ENCODE measurements at places on chromosomes 1 and 21. TPM values are rescaled to one million over a fixed set of nuclear protein-coding genes. Genes with fewer than 3 reads are reported as not detected.

DNA sequence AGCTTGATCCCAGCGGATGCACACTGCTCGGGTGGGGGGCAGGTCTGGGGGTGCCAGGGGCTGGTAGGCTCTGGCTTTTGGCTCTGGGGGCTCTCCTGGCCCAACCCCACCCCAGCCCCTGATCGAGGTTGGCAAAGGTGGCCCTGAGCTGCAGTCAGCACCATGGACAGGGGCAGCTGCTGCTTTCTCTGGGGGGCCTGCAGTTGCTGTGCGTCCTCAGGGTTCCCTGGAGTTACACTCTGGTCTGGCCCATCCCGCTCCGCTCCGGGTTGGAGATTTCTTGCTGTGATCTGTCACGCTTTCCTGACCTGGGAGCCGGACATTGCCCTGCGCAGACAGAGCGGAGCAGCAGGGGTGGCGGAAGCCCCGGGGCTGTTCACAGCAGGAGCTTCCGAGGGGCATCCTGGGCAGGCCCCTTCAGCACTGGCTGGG is 8.0 kb upstream of the PLCH2 start:
- no peak for DNase-seq

DNA sequence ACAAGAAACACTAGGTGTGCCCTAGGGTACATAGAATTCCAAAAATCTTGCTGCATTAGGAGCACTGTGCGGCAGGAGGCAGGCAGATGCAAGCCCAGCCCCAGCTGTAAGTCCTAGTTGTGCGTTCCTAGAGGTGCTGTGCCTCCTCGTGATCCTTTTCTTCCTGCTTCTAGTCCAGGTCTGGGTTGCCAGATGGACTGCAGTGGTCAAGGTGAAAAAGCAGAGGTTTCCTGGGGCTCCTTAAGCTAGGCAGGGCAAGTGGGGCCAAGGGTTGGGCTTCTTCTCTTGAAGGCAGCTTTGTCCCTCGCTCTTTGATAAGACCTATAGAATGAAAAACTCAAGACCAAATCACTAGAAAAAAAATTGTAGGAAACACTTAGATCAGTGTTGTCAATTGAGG is 21.6 kb upstream of the SLC45A3 start:
- DNase-seq, result no peak

GRCh38 chr1:227273557-227273956 is 44.7 kb downstream of the CDC42BPA start:
- DNase-seq, result no peak

GRCh38 chr1:174746024-174746808 is 253.5 kb upstream of the CACYBP start:
- no peak for DNase-seq

DNA sequence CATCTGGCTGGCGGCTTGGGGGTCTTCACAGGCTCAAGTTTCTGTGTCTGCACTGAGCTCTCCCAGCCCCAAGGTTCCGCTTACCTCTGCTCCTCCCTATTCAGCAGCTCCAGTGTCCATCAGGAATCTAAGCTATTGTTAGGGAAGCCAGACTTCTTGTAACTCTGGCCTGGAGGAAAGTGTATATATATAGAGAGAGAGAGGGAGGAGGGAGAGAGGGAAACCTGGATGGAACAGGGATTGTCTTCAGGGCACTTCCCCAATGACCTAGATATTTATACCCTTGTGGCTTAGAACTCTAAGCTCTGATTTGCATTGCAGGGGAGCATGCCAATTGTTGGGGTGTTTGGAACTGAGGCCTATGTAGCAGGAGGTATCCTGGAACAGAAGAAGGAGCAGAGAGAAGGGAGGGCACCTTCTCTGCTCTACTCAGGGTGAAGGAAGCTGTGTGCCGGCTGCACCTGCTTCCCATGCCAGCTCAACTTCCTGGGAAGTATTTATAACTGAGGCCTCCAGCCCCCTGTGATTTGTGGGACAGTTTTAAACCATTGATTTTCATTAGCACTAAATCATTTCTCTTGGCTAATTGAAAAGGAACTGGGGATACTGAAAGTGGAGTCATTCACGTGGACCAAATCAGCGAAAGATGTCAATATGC is 70.9 kb downstream of the NAV1 start:
- DNase-seq, result no peak

Gene MPZL1
- total RNA-seq, result 14.1 TPM

All from psoas muscle (tissue), 8 donors.